ENCODE measurements at places on chromosomes 4 and X.

DNA sequence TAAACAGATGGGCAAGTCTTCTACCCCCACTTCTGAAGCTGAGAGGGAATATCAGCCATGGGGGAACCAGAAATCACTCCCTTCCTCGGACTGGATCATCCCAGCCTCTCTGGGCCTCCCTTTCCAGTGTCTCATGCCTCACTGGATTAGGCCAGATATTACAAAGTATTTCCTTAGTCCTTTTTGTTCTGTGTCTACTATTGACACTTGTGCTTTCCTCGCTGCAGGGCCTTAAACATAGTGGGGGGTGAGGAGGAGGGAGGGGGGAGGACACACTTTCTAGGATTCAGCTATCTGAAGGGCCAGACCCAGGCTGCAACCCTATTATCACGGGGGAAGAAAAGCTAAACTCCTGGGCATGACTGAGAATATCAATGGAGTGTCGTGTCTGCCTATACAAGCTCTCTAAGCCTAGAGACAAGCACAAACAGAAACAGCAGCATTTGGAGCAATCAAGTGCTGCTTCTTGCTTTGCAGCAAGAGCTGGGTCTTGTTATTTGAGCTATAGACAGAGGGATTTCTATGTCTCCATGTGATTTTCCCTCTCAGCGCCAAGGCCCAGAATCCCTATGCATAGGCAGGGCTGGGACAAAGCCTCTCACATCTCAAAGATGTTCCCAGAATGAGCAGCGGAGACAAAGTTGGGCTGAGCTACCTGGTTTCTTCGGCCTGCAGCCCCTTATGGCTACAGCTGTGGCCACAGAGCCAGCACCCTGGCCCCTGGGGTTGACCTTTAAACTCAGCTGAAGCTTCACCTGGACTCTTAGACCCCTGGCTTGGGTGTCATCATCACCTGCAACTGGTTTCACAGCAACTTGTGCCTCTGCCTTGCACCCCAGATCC lies 20.2 kb downstream of the PJA1 start:
- no peak for DNase-seq

DNA sequence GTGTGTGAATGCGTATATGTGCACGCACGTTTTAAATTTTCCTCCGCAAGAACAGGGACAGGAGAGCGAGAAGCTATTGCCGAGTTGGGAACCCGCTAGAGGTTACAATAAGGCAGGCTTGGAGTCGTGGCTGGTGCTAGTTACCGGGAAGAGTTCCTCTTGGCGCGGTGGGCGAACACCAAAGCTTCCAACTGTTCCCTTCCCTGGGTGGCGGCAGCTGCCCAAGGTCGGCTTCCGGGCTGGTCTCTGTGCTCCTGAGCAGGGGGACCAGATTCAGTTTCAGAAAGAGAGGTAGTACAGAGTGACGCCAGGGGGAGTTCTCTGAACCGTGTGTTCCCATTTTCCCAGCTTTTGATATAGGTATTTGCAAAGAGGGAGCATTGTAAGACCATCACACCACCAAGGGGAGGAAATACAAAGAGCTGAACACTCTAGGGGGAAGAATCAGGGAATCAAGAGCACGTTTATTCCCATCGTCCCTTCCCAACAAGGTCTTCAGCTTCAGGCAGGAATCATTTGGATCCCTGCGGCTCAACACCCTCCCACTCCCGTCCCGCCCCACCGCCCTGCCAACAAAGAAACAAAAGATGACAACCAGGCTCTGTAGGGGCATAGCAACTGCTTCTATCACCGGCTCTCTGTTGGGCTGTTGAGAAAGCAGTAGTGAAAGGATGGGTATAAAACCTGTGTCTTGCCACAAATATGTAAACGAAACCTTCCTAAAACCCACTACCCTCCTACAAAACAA lies 113.6 kb upstream of the TEX13C start:
- no peak for DNase-seq

DNA sequence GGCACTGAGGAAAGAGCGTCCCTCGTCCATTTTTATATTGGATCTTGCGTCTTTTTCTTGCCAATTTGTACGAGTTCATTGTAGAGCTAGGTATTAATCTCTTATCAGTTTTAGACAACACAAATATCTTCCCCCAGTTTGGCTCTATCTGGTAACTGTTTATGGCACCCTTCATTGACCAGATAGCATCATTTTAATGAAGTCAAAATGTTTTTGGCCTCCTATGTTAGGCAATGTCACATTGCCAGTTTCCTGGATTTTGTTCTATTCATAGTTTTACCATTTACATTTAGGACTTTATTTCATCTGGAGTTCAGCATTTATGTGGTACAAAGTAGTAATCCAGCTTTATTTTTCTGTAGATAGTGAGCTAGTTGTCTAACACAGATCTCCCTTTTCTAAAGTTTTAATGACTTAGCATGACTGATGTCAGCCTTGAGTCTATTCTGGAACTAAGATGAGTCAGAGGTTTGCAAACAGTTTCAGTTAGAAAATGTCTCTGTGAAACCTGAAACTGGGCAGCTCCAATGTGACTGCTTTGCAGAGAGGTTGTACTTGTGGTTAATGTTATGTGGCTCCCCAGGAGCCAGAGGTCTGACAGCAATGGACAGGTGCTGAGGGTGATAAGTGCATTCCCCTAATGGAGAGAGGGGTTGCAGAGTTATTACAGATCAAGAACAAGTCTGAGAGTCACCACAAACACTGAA lies 5.3 kb upstream of the STBD1 start:
- DNase-seq = no peak

DNA sequence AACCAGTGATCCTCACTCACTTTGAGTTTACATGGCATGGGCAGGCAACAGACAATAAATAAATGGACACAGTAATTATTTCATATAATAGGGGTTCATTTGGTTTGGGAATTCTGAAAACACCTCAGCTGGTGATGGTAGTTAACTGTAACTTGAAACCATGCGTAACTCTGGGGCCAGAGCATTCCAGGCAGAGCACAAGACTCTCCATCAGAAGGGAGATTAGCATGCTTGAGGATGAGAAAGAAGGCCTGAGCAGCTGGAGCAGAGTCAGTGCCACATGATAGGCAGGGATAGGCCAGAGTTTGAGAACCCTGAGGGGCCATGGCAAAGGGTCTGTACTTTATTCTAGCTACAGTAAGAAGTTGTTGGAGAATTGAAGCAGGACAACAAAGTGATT lies 56.3 kb upstream of the CXCL8 start:
- no peak for DNase-seq

DNA sequence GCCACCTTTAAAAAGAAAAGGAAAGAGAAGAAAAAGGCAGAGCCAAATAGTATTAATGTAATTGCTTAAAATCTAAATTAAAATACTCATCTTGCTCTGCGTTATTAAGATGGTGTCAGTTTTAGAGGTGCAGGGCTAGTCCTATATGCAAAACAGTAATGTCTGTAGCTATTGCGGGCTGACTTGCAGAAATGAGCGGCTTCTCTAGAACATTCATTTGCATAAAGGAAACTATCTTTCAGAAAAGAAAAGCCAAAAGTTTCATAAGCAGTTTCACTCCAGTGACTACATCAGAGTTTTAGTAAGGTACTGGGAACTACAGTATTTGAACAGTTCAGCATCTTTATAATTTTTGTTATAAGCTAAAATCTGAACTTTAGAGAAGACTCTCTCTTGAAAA lies 6.0 kb downstream of the SMAD1 start:
- DNase-seq = peak; percentile 26

DNA sequence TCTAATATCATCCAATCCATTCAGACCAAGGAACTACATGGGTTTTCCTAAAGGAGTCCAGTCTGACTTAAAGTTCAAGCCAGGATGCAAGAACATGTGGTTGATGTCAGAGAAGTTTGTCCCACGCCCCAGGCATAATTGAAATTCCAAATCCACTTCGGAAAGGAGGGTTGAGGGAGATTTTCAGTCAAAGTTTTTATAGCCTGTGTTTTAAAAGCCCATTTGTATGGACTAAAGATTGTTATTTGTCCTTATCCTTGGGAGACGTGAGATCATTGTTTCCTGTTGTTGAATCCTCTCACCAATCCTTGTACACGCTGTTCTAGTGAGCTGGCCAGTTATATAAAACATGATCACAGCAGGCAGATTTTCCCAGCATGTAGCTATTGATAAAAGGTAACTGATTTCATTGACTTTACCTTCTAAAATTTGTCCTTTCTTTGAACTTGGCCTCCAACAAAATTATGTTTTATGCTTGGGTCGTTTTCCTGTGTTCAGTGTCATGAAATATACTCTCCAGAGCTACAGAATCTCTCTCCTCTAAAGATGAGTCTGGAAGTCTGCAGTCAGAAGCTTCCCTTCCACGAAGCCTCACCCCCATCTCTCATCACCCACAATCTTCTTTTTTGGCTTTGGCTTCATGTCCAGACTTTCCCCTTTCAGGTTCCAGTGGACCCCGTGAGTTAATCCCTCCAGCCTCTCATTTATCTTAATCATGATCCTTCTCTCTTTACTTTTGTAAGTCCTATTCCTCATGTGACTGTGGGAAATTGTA lies 92.9 kb downstream of the ATP10D start:
- no peak for DNase-seq

DNA sequence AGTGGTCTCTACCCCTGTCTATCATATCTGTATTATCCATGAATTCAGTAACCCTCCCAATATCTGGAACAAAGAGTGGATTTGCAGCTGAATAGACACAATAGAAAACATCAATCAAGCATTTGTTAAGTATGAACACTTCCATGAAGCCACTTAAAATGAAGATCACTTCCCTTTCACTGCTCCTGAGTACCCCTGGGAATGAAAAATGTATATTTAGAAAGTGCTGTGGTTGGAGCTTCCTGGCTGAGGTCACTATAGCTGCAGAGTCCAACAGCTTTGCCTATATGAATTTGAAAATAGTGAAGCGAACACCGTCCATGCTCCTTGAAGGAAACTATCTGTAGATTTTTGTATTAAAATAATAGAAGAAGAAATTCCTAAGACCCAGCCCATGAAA lies 227.0 kb downstream of the DTHD1 start:
- DNase-seq = no peak

- DNase-seq = peak; percentile 63
Measured at GRCh38 chr4:2793586-2794485, 951 bp downstream of the SH3BP2 start.

DNA sequence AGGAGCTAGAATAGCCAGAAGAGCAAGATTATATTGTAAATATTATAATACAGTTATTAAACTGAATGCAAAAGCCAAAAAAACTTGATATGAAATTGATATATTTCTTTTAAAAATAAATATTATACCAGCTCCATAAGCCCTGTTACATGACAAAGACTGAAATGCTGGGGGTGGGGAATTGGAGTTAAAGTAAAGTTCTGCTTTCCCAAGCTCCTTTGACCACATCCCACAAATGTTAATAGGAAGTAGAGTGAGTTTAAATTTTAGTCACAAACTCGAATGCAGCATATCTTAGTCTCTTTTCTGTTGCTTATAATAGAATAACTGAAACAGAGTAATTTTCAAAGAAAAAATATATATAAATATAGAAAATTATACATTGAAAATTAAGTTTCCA lies 46.9 kb upstream of the NFKB1 start:
- DNase-seq = no peak

GRCh38 chr4:99457270-99457669 lies 22.1 kb upstream of the ADH7 start:
- no peak for DNase-seq

DNA sequence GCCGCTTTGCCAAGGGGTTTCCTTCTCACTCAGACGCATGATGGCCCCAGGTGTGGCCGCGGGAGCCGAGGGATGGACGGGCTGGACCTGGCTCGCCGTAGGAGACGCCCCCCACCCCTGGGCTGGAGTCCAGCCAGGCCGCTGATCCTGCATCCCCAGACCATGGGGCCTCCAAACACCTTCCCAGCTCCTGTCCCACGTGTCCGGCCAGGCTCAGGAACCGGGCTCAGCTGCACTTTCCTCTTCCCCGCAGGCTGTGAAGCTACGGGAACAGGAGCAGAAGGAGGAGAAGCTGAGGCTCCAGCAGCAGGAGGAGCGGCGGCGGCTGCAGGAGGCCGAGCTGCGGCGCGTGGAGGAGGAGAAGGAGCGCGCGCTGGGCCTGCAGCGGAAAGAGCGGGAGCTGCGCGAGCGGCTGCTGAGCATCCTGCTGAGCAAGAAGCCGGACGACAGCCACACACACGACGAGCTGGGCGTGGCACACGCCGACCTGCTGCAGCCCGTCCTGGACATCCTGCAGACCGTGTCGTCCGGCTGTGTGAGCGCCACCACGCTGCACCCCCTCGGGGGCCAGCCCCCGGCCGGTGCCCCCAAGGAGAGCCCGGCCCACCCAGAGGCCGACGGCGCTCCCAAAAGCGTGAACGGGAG lies 9.1 kb downstream of the AKAP17A start:
- no peak for DNase-seq

DNA sequence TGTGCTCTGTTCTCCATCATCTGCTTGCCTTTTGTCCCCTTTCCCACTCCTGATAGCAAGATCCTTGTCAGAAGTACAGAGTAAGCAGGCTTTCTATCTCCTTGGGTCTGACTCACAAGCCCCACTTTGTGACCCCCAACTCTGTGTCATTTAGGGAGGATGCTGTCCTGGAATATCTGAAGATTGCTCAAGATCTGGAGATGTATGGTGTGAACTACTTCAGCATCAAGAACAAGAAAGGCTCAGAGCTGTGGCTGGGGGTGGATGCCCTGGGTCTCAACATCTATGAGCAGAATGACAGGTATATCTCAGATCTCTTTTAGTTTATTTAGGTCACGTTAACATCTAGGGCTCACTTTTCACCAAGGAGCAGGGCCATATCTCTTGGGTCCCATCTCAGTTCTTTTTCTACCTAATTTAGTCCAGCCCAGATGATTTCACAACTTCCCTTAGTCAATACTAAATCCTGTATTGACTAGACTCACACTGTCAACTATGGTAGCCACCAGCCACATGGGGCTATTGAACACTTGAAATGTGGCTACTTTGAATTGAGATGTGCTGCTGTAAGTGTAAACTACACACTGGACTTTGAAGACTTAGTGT lies 64.3 kb downstream of the MSN start:
- DNase-seq = no peak

- DNase-seq = no peak
Measured at GRCh38 chr4:146063143-146063542, 112.4 kb upstream of the LSM6 start.

Data from activated naive CD4-positive, alpha-beta T cell treated with anti-CD3 and anti-CD28 coated beads, Interleukin-2, amount 50 U/mL, for 16 hours (primary cell).